ENCODE measurements at places on chromosomes 11 and 22. TPM values are rescaled to one million over a fixed set of nuclear protein-coding genes. Genes with fewer than 3 reads are reported as not detected.

The MAPK12 gene
- 17.6 TPM for total RNA-seq

The SPA17 gene
- total RNA-seq: 2.9 TPM

The OR8G5 gene
- total RNA-seq: not detected

DNA sequence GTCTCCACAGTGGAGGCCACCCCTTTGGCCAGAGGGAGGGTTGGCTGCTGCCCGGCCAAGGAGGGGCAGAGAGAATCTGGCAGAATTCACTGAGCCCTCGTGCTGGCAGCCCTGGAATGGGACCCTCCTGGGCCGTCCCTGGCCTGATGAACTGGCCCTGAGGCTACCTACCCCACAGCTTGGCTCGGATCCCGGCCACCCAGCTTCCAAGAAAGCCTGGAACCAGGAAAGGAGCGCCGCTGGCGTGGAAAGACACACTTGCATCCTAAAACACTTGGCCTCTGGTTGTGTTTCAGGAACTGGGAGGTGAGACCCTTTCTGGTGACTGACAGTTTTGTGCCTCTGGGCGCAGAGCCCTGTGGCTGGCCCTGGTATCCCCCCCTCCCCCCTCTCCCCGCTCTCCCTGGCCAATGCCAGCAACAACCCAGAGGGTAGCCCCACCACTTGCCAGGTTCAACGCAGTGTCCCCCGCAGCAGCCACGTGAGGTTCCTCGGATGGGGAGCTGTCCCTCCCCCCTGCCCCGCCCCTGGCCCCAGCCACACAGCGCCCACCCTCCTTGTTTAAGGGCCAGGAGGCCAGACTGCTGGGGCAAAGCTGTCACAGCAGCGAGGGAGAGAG lies 693 bp downstream of the NFAM1 start:
- DNase-seq: no peak

GRCh38 chr11:86101493-86101892 lies 32.6 kb upstream of the PICALM start:
- no peak for DNase-seq

DNA sequence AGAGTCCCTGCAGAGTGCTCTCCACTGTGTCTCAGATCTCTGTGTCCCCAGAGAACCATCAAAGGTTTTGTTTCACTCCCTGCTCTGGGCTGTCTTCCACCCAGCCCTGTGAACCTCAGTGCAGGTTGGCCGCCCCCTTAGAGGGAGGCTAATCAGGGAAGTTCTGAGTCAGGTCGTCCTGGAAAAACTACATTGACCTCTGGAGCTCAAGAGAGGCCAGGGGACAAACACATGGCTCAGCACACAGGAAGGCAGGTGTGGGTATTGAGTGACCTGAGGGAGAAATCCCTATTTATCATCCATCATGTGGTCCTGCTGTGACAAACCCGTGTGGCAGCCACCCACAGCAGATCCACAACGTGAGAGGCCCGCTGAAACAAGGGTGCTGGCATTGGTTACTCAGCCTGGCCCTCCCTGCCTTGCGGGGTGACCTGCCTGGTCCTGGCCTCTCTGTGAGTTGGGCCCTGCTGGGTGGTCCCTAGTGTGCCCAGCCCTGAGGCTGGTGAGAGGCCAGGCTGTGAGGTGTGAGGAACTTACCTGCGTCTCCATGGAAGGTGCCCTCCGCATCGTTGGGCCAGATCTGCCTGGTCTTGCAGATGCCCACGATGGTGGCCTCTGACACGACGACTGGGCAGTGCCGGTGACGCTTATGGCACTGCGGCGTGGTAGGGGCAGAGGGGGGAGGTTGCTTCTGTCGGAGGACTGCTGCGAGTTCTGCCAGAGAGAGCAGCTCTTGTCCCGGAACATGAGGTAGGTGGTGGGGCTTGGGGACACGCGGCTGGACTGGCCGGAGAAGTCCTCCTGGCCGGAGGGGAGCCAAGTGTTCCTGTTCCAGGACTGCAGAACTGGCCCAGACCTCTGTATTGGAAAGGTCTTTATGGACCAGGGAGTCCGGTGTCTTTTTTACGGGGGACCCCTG lies 669 bp upstream of the BCR start:
- no peak for DNase-seq

GRCh38 chr11:130783323-130783722 lies 133.0 kb downstream of the SNX19 start:
- DNase-seq: no peak

The VPREB3 gene
- not detected for total RNA-seq

GRCh38 chr22:19942157-19943081 lies 801 bp upstream of the TXNRD2 start:
- no peak for DNase-seq

The KRTAP5-2 gene
- not detected for total RNA-seq

The CHRM1 gene
- not detected for total RNA-seq

GRCh38 chr11:30346068-30346688 lies 23.3 kb downstream of the ARL14EP start:
- DNase-seq: no peak

- no peak for DNase-seq
Measured at GRCh38 chr11:111155021-111155420, 90.5 kb upstream of the POU2AF2 start.

GRCh38 chr22:33835265-33835664 lies 85.0 kb downstream of the LARGE1 start:
- no peak for DNase-seq

GRCh38 chr11:80320226-80320625 lies 879.4 kb upstream of the TENM4 start:
- DNase-seq: no peak

DNA sequence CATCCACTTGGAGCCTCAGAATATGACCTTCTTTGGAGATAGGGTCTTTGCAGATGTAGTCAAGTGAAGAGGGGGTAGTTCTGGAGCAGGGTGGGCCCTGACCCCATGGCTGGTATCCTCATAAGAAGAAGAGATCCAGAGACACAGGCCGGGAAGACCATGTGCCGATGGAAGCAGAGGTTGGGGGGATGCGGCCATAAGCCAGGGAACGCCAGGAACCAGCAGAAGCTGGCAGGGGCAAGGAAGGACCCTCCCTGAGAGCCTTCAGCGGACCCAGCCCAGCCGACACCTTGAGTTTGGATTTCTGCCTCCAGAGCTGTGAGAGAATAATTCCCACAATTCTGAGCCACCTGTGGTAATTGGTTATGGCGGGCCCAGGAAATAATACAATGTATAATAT lies 26.1 kb upstream of the SMIM38 start:
- no peak for DNase-seq

DNA sequence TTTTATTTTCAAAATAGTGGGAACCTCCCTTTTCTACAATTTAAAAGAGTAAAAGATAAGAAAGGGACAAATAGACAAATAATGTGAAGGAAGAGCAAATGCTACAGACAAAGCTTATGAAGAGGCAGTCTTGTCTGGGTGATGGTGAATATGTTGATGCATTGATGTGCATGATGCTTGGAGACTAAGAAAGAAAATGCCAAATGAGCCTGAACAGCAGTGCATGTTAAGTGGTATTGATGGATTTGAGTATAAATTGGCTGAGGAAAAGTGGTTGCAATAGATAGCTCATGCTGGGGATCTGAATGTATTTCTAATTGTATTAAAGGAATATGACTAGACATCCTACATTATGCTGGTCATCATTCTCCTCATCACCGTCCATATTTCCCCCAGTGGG lies 268.6 kb upstream of the ANO5 start:
- no peak for DNase-seq

DNA sequence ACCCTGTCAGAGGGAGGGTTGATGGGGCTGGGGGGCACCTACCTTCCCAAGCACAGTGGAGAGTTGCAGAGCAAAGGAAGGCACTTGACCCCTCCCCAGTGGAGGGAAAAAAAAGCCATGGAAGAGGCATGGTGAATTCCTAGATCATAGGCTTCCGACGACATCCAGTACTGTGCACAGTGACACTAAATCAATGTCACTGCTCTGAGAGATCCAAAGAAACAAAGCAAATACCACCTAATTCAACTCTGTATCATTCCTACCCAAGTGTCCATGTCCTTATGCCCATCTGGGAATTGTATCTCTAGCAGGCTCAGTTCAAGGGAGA lies 344.2 kb upstream of the NCAM1 start:
- no peak for DNase-seq

DNA sequence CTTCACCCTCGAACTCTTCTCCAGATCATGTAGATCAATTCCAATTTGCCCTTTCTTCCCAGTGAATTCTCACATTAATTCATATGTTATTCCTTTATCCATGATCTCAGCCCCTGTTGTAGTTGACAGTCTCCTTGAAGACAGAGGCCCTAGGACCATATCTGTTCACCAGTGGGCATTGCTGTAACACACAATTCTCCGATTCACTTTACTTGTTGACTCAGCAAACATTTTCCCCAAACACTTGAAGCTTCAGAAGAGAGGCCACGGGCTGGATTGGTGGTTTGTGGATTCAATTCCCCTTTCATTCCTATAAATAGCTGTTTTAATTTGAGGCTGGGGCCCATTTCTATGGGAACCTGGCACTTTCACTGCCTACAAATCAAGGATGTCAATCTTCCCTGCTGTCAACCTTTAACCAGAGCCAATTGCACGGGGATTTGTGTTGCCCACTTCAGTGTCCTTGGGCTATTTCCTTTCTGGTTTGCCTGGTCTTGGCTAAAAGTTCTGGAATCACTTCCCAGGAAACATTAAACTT lies 393.0 kb upstream of the KIRREL3 start:
- DNase-seq: no peak

The CCDC15 gene
- 3.6 TPM for total RNA-seq

- DNase-seq: no peak
Measured at GRCh38 chr22:43567691-43568324, 156.0 kb downstream of the MPPED1 start.

The POU2AF2 gene
- total RNA-seq: not detected

DNA sequence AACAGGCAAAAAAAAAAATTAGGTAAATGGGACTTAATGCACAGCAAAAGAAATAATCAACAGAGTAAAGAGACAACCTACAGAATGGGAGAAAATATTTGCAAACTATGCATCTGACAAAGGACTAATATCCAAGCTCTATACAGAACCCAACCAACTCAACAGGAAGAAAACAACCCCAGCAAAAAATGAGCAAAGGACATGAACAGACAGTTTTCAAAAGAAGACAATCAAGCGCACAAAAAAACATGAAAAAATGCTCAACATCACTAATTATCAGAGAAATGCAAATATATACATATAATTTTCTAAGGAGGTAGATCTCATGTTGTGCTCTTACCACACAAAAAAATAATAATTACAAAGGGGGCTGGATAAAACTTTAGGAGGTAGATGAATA lies 36.5 kb upstream of the USP47 start:
- no peak for DNase-seq

- no peak for DNase-seq
Measured at GRCh38 chr11:45168366-45169130, 22.1 kb downstream of the PRDM11 start.

GRCh38 chr11:795634-796564 lies 2.2 kb downstream of the SLC25A22 start:
- DNase-seq: peak; percentile 77

- no peak for DNase-seq
Measured at GRCh38 chr22:17213976-17214375, 5.3 kb downstream of the ADA2 start.

DNA sequence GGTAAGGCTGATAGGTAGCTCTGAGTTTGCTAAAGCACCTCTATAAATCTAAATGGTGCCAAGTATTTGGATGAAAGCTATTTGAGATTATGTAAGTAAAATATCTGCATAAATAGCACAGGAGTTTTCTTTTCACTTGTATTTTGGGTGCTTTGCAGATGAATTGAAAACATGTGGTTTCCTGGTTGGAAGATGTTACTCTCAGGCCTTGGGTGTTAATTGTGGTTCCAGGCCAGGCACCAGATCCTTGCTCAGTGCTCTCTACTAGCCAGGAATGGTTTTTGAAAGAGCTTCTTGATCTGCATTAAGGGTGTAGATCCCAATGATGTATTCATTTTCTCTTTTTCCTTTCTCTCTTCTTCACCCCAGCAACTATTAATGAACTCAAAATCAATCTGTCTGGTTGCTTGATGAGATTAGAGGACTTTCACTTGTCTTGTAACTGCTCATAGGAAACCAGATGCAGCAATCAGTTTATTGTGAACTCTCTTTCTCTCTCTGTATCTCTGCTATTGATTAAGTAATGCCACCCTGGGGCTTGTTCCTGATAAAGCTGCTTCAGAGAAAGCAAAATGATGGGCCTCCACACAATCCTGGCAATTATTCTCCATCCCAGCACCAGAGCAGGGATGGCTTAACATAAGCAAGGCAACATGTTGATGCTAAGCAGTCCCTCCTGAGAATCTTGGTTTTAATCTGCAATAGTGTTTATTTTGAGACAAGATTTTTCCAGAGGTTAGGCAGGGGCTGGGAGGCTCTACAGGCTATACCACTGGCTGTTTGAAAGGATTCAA lies 147.0 kb upstream of the NTM start:
- no peak for DNase-seq

The GSTT2B gene
- total RNA-seq: 0.66 TPM

DNA sequence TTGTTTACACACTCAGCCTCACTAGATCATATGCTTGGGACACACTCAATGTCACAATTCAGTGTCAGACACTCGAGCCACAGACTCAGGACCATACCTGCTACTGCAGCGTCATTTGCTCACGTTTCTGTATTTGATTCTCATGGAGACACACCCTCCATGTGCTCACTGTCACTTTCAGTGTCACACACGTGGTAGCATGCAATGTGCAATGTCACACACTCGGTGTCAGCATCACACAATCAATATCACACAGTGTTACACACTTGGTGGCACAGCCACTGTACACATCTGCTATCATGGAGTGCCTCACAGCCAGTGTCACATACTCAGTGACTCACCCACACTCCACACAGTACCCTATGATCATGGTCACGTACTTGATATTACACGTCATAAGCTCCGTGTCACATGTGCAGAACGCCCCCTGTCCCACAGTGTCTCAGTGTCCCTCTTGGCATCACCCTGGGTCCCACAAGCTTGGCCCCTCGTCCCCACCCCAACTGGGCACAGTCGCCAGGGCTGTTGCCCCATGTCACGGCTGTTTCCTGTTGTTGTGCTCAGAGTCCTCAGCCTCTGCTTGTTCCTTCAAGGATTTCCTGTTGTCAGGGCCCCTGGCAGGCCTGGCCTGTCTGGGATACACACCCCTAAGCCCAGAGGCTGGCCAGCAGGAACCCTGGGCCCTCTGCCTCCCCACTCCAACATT lies 49.6 kb downstream of the PDE2A start:
- DNase-seq: no peak

DNA sequence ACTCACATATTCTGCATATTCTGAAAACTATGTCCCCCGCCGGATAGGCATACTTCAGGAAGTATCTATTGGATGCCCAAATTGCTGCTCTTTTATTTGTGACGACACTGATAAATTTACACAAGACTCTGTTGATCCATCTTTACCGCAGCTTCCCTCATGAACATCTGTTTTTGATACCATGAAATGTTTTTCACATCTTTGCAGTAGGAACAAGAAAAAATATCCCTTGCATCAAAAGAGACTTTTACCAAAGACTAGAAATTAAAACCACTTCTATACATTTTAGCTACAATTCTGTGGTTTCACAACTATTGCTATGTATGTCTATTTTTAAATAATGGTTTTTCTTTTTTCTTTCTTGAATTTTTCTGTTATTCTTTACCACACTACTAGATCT lies 15.3 kb downstream of the POU2AF2 start:
- DNase-seq: no peak

DNA sequence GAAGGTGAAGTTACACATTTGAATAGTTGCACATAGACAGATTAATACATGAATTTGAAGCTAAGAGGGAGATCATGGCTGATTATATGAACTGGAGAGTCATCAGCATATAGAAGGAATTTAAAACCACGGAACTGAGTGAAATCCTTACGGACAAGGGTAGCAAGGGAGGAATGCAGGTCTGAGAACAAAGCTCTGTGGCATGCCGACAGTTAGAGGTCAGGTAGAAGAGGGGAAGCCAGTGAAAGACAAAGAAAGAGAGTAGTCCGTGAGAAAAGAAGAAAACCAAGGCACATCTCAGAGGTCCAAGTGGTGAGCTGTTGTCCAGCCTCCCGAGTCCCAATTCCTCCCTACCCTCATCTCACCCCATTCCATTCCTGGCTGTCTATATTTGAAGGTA lies 11.8 kb upstream of the SYT9 start:
- no peak for DNase-seq
